ENCODE measurements at places on chromosomes 12 and 14.

DNA sequence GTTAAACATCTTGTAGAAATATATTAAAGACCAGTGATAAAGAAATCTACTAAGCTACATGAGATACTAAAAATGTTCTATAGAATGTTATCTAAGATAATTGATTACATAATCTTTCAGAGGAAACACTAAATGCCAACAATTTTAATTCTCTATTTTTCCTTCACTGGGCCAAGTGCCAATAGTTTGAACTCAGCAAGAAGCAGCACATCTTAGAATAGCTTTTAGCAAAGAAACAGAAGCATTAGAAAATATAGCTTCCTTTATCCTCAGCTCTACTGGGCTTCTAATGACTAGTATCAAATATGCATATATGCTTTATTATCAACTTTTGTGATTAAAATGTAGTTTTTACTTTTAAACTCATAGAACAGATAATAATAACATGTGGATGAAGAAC is 461.4 kb upstream of the USP15 start:
- DNase-seq, result no peak

DNA sequence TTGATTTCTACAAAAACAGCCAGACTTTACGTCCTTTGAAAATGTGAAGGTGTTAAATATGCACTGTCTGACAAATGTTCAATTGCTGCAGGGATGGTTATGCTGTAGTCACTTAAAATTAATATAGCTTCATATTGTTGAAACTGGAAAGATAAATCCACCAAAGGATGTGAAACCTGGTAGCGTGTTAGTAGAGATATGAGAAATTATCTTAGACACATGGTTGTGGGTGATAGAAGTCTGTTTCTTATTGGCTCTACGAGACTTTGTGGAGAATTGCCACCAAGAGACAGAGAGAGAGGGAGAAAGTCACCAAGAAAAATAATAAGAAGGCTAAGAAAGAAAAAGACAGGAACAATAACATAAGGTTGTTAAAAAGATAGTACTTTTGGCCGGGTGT is 2.6 kb upstream of the CAPRIN2 start:
- no peak for DNase-seq

DNA sequence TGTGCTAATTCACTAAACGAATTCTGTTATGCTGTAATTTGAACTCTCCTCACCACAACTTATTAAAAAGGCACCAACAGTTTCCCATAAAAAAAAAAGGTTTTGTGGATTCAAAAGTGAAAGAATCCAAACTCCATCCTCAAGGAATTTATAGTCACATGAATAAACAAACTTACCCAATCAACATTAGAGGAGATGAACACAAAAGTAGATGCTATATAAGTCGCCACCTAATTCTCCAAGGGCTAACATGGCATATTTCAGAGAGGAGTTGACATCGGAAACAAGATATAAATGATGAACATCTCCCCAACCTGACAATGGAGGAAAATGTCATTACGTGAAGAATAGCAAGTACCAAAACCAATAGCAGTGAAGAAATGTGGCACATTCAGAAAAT is 265.5 kb upstream of the PRKD1 start:
- no peak for DNase-seq

- no peak for DNase-seq
Measured at GRCh38 chr12:84732828-84733340, 179.7 kb downstream of the SLC6A15 start.

DNA sequence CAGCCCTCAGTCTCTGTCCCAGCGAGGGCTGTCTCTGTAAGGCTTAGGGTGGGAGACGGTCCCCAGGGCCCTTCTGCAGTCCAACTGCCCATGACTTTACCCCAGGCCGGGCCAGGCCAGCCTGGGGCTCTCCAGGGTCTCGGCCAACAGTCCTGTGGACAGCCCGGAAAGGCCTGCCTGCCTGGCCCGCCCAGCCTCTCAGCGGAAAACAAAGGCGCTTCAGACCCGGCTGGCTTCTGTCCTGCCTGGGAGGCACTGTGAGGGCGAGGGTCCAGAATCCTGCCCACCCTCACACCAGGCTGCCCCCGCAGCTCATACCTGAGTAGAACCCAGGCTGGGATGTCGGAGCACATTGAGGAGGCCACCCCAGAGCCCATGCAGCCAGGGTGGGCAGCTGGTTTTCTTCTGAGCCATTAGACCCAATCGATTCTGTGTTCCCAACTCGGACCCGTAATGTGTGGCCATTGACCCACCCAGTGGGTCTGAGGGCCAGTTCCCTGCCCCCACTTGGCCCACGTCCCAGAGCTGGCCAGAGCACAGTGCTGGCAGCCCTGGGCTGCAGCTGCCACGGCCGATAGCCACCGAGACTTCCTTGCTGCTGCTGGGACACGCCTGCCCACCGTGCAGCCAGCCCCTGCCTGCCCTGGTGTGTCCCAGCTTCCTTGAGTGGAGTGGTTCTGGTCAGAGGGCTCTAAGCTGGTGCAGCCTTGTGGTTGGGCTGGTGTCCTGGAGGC is 1.6 kb downstream of the CRIP2 start:
- no peak for DNase-seq

DNA sequence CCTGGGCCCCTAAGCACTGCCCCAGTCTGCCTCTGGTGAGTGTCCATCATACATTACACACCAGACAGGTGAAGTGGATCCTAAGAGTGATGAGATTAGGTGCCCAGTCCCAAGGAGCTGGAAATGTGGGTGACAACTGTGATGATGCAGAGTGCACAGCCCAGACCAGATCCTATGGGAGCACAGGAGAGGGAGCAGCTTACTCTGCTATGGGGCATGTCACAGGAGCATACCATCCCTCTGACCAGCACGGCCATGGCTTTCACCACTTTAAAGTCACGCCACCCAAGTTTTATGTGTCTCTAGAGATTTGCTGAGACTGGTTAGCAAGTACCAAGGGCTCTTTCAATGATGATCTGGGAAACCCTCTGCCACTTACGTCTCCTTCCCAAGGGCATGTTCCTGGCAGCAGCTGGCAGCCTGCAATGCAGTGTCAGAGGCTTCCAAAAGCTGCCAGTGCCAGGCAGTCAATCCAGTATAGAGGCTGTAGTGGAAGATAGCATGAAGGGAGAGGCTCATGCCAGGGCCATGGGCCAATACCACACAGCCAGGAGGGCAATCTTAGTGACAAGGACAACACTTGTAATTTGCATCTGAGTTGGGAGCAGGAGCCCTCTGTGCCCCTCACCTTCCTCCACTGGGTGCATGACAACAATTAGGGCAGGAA is 40.2 kb downstream of the STAB2 start:
- no peak for DNase-seq

DNA sequence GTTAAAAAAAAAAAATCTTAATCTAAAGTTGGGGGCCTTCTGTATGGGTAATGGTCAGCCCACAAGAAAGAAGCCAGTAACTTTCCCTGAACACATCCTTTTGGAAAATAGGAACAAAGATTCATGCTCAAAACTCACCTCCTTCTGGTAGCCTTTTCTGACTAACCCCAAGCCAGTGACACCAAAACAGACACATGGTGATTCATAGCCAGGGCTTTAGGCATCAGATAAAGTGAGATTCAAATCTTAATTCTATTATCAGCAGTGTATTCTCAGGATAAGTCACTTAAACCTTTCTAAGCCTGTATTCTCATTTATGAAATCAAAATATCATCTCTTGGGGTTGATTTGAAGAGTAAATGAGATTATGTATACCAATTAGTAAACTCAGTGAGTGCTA is 4.9 kb downstream of the ATP5MC2 start:
- DNase-seq, result no peak

GRCh38 chr12:63792338-63792737 is 12.6 kb downstream of the RXYLT1 start:
- no peak for DNase-seq

GRCh38 chr14:88281447-88281846 is 41.6 kb downstream of the KCNK10 start:
- no peak for DNase-seq

DNA sequence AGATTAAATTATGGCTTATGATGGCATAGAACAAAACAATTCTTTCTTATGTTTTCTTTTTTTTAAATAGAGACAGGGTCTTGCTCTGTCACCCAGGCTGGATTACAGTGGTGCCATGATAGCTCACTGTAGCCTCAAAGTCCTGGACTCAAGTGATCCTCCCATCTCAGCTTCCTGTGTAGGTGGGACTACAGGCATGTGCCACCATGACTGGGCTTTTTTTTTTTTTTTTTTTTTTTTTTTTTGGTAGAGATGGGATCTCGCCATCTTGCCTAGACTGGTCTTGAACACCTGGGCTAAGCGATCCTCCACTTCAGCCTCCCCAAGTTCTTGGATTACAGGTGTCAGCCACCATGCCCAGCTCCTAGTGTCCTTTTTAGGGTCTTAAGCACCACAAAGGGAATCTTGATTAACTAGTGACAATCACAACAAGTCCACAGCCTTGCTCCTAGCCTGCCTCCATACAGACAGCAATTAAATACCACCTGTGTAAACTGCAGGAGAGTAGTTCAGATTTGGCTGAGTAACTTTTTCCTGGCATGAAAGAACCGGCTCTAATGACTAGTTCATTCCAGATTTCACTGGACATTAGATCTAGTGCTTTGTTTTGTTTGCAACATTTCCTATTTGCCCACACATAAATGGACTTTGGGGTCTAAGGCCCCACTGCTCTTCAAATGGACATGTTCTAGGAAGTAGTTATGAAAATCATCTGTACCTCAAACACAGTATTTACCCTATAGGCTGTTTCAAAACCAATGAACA is 61.6 kb downstream of the SH2B3 start:
- DNase-seq, result no peak

GRCh38 chr12:108980831-108981618 is 39.8 kb downstream of the SVOP start:
- DNase-seq, result no peak

GRCh38 chr12:26317942-26318575 is 122.7 kb downstream of the SSPN start:
- DNase-seq, result peak; percentile 76

DNA sequence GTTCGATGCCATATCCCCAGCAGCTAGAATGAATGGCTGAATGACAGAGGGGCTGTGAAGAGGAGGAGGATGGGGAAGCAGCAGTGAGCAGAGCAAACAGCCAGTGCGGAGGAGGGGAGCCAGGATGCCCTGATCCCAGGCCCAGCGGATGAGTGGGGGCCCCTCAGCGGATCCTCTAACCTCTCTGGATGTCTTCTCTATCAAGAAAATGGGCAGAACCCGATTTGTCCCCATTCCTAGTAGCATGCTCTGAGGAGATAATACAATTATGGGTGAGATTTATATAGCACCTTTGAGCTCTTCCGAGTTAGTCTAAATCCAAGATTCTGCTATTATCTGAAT is 30.0 kb upstream of the RPLP0 start:
- no peak for DNase-seq

DNA sequence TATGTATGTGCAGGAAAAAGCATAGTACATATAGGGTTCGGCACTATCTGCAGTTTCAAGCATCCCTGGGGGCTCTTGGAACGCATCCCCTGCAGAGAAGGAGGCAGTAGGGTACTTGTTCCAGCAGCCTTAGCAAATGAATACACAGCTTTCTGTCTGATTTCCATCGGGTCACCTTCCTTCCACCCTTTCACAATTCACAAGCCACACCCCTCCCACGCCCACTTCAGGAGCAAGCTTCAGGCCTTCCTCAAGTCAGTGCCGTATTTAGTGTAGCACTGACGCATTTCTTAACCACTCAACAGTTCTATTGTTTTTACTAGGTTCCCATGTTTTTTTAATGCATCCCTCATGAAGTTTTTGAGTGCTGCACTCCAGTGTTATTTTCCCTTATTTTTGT is 64.2 kb downstream of the CLMN start:
- DNase-seq, result peak; percentile 73

GRCh38 chr14:36844443-36845195 is 183.0 kb downstream of the PAX9 start:
- no peak for DNase-seq

- DNase-seq, result no peak
Measured at GRCh38 chr12:113361574-113362370, 3.4 kb downstream of the PLBD2 start.

GRCh38 chr14:91985521-91986255 is 38.2 kb upstream of the FBLN5 start:
- no peak for DNase-seq

DNA sequence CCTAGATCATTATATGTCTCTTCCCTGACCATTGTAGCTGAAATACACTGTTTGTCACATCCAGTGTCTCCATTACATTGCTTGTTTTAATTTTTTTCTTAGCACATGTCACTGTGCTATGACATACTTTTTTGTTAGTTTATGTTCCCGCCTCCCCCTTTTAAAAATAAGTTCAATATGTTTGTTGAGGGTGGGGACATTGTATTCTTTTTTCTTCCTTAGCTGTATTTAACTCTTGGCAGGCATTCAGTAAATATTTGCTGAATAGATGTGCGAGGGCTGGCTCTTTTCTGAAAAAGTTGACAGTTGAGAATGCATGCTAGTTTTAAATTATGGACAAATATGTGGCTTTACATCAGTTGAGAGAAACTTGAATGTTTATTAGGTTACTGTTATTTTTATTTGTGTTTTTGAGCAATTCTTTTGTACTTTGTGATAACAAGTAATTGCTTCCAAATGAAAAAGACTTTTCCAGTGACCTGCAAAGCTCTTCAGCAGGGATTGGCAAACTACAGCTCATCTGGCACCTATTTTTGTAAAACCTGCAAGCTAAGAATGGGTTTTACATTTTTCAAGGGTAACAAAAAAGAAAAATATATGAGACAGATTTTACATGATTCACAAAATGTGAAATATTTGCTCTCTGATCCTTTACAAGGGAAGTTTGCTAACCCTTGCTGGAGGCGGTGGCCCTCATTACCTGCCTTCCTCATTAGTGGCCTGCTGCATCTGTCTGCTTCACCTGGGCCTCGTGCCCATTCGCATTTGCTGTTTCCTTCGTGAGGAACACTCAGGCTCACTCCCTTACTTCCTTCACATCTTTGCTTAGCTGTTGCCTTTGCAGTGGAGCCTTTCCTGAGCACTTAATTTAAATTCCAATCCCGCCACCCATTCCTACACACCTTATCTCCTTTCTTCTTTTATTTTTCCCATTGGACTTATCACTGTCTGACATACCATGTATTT is 229.4 kb downstream of the ERC1 start:
- DNase-seq, result no peak

DNA sequence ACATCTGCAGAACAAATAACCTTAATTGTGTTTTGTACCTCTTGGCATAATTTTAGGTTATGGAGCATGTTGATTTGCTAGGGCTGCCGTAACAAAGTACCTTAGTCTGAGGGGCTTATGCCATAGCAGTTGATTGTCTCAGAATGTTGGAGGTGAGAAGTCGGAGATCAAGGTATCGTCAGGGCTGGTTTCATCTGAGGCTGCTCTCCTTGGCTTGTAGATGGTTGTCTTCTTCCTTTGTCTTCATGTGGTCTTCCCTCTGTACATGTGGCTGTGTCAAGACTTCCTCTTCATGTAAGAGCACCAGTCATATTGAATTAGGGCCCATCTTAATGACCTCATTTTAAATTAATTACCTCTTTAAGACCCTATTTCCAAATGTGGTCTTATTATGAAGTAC is 64.4 kb upstream of the PTHLH start:
- no peak for DNase-seq

GRCh38 chr14:21278632-21279031 is 1.3 kb upstream of the RPGRIP1 start:
- no peak for DNase-seq

- no peak for DNase-seq
Measured at GRCh38 chr12:39587225-39587624, 32.4 kb downstream of the ABCD2 start.

GRCh38 chr14:51431033-51431709 is 191.1 kb downstream of the TMX1 start:
- DNase-seq, result no peak

- no peak for DNase-seq
Measured at GRCh38 chr12:95339086-95339788, 121.6 kb downstream of the VEZT start.

Data from SW480 (cell line).